ENCODE measurements at places on chromosomes 16 and 17.

- no peak for DNase-seq
Observed at GRCh38 chr17:76524598-76525512, 12.7 kb downstream of the CYGB start.

- DNase-seq = no peak
Observed at GRCh38 chr17:43588664-43589435, 42.7 kb upstream of the ETV4 start.

DNA sequence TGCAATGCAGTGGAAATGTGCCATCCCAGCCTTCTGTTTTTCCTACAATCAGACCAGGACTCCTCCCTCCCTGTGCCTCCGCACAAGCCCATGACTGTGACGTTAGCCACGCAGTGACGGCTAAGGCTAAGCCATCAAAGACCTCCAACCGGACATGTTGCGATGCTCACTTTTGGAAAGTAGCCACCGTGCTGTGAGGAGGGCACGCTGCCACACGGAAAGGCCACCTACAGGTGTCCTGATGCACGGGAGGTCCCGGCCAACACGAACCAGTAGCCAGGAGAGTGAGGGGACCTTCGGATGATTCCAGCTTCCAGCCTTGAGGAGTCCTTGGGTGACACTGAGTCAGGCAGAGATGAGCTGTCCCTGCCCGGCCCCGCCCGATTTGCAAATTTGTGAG, 53.9 kb downstream of the FOXL1 start:
- DNase-seq = no peak

- DNase-seq = no peak
Observed at GRCh38 chr17:27351759-27352158, 57.8 kb downstream of the WSB1 start.

- no peak for DNase-seq
Observed at GRCh38 chr16:77711179-77711578, 11.1 kb upstream of the NUDT7 start.

DNA sequence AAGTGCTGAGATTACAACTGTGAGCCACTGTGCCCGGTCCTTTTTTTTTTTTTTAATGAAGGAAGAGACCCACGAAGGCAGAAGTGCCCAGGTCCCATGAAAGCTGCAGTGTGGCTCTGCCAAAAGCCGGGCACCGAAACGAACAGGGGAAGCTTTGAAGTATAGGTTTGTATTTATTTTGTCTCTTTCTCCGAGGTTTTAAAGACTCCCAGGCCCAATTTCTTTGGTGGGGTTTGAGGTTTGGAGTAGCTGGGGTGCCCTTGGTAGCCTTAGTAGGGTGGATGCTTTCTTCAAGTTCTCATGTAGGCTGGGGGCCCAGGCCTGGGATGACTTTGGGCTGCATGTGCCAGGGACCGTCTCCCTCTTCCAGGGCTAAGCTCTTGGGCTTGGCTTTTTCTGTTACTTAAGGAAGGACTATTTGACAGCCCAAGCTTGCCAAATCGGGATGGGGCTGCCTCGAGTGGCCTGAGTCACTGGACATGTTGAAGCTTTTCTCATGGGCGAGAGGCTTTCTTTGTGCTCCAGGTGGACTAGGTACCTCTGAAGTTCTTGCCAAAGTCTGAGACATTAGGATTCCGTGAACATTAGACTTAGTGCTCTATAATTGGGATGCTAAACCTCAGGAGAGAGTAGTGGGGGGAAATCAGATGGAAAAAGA, 66.3 kb downstream of the WIPI1 start:
- DNase-seq = no peak

DNA sequence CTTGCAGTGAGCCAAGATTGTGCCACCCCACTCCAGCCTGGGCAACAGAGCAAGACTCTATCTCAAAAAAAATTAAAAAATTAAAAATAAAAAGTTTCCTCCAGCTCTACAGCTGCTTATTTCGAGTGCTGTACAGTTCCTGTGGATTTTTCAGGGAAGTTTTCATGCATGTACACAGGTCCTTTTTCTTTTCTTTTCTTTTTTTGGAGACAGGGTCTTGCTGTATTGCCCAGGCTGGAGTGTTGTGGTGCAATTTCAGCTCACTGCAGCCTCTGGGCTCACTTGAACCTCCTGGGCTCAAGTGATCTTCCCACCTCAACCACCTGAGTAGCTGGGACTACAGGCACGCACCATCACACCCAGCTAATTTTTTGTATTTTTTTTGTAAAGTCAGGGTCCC, 15.9 kb downstream of the EEF2K start:
- DNase-seq = no peak

DNA sequence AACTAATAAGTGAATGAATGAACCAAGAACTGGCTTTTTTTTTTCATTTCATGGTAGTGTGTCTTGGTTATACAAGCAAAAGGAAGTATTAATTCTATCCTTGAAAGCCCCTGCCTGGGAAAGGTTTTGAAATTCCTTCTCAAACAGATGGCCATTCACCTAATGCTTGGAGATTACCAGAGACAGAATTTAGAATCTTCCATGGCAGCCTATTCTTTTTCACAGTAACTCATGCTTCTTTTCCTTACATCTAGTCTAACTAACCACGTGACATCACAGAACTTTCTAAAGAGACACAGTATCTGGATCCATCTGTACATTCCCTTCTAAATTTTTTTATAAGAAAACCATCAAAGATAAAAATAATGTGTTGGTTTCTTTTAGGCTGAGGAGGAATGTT, 151.6 kb downstream of the FTO start:
- DNase-seq = no peak

DNA sequence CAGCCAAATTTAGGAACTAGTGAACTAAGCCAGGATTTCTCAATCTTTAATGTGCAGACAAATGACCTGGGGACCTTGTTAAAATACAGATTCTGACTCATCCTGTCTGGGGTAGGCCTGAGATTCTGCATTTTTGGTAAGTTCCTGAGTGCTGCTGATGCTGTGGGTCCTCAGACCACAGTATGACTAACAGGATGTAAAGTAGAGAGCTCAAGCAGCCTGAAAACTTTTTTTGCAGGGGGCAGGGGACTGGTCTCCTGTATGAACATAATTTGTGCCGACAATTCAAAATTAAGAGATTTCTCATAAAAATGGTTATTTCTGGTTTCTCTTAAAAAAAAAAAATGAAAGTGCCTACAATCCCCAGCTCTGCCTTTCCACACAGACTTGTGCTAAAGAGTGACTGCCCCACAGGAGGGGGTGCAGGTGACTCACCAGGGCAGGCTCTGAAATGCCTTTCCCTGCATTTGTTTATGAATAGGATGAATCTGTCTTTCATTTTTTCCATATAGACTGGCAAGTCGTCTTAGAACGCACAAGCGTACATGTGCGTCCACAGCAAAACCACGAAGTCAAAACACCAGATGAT, 271.5 kb downstream of the PHKB start:
- no peak for DNase-seq

GRCh38 chr17:55219934-55220333, 44.8 kb upstream of the HLF start:
- no peak for DNase-seq

GRCh38 chr17:42456223-42457106, 2.2 kb upstream of the ATP6V0A1 start:
- no peak for DNase-seq

- no peak for DNase-seq
Observed at GRCh38 chr17:42555122-42555622, 2.4 kb downstream of the HSD17B1 start.

- DNase-seq = no peak
Observed at GRCh38 chr16:74667255-74667700, 601 bp upstream of the RFWD3 start.

GRCh38 chr16:87824016-87824990, 45.0 kb downstream of the SLC7A5 start:
- no peak for DNase-seq

DNA sequence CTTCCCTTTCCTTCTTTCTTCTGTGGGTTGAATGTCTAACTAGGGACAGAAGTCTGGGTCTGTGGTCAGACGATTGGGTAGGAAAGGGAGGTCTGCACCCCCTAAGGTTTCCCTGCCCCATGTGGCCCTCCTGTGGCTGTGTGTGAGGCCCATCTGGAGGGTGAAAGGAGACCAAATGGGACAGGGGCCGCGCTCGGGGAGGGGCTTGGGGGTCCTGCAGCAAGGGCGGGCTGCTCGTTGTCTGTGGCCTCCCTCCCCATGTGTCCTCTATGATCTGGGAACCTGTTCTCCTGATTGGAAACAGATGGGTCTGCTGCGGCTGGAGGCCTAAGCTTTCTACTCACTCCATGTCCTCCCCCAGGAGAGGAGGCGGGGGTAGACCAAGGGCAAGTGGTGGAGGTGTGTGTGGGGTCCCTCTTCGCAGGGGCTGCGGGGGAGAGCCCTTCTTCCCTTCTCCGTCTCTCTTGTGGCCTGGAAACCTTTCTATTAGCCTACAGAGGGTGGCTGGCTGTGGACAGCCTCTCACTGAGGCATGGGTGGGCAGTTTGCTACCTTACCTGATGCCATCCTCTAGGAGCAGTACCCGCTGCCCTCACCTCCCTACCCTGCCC, 18.6 kb downstream of the IGFBP4 start:
- no peak for DNase-seq

GRCh38 chr16:3400446-3400778, 392 bp downstream of the ZSCAN32 start:
- no peak for DNase-seq

DNA sequence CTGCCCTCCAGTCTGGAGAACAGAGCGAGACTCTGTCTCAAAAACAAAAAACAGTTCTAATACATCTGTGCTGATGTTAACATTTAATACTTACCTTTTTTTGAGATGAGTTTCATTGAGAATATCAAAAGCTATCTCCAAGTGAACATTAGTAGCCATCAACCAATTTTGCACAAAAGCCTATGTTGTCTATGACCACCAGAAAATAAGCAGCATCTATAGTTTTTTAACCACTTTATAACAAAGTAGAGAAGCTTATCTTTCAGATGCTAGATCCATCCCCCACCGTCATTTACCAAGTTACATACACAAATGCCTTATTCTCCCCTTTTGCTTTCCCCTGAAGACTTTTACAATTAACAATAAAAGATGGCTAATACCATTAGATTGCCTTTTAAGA, 4.1 kb downstream of the SRSF1 start:
- DNase-seq = no peak

GRCh38 chr16:180681-181564, 664 bp downstream of the HBQ1 start:
- no peak for DNase-seq

- no peak for DNase-seq
Observed at GRCh38 chr17:73744411-73744810, 100.2 kb upstream of the SDK2 start.

DNA sequence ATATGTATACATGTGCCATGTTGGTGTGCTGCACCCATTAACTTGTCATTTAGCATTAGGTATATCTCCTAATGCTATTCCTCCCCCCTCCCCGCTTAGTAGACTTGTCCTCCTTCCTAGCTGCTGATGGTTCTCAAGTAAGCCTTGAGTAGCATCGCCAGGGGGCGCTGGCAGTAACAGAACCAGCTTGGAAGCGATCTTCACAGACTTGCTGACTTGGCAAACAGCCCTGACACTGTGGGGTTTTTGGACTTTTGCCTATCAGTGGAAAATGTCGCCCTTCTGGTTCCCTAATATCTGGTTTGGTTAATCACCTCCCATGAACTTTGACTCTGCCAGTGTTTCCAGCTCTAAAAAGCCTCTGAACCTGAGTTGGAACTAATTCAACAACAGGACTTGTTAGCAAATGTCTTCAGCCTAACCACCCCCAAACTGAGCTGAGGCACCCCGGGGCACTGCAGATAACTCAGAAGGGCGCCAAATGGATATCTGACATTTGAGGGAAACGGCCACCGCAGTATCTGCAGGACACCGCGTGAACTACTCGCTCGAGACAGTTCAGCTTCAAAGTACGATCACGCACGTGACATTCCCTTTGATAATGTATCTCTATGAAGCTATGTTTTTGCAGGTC, 15.4 kb upstream of the SPATA32 start:
- DNase-seq = peak; percentile 84

DNA sequence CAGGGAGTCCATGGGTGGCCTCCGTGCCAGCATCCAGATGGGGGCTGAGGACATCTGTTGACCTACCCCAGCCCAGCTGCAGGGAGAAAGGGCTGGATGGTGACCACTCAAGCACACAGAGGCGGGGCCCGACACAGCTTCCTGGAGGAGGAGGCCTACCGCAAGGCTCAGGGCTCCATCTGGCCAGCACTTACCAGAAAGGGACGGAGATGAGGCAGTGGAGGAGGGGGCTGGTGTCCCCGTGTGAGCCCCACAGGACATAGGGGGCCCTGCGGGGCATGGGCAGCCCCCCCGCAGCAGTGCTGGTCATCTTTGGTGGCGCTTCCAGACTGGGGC, 147.5 kb upstream of the CIBAR2 start:
- no peak for DNase-seq

DNA sequence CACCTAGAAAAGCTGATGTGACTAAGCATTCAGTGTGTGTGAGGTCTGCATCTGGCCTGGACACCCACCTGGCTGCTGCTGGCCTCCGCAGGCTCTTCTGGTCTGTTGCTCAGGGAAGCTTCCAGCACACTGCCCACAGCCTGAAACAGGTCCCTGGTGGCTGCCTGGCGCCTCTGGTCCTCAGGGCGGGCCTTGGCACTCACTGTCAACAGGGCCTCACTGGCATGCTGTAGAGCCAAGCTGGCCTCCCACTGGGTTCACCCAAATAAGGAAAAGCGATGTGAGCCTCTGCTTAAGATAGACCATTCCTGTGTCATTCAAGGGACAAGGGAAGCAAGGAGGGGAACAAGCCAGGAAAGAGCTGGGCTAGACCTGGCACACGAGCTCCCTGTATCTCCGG, 70.6 kb upstream of the BCO1 start:
- DNase-seq = no peak

GRCh38 chr16:87922250-87922871, 14.0 kb downstream of the CA5A start:
- no peak for DNase-seq

DNA sequence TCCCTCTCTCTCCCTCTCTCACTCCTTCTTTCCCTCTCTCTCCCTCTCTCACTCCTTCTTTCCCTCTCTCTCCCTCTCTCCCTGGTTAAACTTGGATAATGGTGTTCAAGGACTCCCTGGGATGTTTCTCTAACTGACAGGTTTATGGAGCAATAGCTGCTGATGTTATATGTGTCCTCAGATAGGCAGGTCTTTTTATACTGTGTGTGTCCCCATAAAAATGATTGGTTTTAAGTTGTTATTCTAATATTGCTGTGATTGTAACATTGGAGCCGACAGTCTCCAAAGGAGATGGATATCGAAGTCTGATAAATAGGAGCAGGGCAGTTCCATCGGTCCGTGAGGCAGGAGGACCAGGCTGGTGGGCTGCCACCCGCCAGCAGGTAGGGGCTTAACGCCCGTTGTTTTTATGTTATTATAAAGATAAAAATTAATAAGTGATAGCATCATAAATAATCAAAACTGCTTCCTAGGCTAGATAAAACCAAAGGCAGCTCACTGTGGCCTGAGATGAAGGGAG, 38.1 kb upstream of the C16orf82 start:
- DNase-seq = no peak

DNA sequence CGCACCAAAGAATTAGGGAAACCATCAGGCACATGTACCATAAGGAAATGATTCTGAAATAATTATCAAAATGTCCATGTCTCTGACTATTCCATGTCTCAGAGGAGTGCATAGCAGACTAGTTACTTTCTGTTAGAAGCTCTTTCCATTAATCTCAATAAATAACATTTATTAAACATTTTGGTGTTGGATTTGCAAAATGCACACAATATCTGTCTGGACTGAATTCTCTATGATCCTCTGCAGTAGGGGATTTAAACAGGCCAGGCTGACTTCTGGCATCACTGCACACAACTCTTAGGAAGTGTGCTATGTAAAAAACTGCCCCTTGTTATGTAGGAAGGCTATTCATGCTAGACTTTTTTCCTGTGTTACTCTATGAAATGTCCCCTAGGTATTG, 283.3 kb upstream of the CDH5 start:
- no peak for DNase-seq

GRCh38 chr16:144797-145252, 6.4 kb upstream of the NPRL3 start:
- DNase-seq = no peak

Measured in iPS DF 19.7 (cell line).